GM12878 (cell line): ENCODE measurements at places on chromosomes 1 and 21.

GRCh38 chr1:214328770-214329469 is 48.0 kb downstream of the SMYD2 start:
- DNase-seq: peak; percentile 26

DNA sequence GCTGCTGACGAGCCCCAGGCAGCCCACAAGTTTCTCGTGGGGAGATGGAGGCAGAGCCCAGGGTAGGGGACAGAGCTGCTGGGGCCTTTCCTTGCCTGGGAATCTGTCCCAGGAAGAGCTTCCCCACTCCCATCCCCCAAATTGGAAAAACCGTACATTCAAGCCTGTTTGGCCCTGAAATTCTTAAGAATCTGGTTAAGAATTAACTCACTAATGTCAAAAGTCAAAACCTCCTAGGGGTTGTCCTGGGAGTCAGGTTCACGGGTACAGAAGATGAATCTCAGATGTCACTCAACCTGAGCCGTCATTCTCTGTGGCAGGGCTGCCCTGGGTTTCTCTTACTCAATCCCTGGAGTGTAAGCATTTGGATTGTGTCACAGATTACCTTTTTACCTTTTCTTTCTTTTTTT is 8.4 kb downstream of the C1orf115 start:
- no peak for DNase-seq

DNA sequence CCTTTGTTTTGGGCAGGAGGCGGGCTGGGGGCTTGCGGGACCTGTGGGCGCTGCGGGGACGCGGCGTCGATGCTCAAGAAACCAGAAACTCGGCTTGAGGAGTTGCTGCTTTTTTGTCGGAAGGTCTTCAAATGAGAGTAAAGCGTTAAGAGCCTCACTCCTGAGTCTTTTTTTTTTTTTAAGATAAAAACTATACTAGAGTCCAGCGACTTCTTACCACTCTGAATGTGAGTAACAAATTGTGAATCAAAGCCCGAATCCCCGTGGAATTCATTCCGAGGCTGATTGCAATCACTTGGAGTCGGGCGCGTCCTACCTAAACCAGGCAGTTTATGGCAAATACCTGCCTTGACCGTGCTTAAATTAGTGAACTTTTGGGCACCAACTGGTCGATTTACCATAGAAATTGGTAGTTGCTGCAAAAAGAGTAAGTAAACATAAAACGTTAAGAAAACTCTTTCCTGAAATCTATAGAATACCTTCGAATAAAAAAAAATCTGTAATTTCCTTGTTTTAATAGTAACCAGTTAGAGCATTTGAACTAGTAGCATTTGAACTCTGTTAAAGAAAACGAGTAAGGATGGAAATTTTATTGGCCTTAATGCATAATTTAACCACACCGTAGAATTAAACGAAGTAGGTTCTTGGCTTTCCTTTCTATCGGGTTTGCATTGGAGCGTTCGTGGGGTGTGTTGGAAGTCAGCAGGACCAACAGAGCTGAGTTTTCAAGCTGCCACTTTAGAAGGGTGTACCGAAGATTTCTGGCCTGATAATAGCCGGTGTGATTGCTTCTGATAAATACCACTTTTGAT is 769 bp downstream of the GPSM2 start:
- no peak for DNase-seq

- no peak for DNase-seq
Observed at GRCh38 chr1:201421041-201421440, 489 bp downstream of the TNNI1 start.

GRCh38 chr1:83318366-83318765 is 680.6 kb downstream of the TTLL7 start:
- DNase-seq: no peak

DNA sequence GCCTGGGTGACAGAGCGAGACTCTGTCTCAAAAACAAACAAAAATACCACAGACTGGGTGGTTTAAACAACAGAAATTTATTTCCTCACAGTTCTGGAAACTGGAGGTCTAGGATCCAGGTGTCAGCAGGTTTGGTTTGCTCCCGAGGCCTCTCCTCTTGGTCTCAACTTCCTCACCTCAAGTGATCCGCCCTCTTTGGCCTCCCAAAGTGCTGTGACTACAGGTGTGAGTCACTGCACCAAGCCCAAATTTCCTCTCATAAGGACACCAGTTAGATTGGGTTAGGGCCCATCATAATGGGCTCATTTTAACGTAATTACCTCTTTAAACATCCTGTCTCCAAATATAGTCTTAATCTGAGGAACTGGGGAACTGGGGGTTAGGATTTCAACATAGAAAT is 35.5 kb downstream of the MFSD2A start:
- no peak for DNase-seq

DNA sequence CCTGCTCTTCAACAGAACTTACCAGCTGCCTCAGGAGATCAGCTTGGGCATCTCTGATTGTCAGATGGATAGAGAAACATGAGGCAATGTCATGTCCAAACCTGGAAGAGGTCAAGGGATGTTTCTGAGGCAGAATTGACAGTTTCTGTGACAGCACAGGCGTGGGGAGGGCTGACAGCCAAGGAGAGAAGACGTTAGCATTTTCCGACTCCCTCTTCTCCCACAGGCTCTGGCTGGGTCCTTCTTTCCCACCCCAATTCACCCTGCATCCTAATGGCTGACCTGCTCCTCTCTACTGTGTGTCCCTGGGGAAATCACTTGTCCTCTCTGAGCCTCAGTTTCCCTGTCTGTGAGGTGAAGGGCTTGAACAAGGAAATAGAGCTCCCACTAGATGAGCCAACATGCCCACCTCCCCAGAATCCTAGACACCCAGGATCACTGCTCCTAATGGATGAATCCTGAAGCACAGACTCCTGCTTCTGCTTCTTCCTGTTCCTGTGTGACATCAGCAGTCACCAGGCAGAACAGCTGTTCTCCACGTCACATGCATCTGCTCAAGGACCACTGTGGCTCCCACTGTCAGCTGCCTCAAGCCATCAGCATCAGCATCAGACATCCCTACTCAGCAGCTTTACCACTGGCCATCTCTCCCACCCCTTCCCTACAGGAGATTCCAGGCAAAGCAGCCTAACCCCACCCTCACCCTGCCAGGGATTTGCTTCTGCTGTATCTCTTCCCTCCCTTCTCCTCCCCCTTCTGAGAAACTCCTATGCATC is 408.0 kb downstream of the MATN1 start:
- DNase-seq: no peak

- no peak for DNase-seq
Observed at GRCh38 chr1:52358851-52359497, 7.0 kb downstream of the CC2D1B start.

- no peak for DNase-seq
Observed at GRCh38 chr1:192978195-192978710, 80.9 kb downstream of the UCHL5 start.

- no peak for DNase-seq
Observed at GRCh38 chr1:61049850-61050540, 32.4 kb upstream of the NFIA start.

GRCh38 chr1:48996311-48996710 is 219.6 kb upstream of the BEND5 start:
- no peak for DNase-seq

DNA sequence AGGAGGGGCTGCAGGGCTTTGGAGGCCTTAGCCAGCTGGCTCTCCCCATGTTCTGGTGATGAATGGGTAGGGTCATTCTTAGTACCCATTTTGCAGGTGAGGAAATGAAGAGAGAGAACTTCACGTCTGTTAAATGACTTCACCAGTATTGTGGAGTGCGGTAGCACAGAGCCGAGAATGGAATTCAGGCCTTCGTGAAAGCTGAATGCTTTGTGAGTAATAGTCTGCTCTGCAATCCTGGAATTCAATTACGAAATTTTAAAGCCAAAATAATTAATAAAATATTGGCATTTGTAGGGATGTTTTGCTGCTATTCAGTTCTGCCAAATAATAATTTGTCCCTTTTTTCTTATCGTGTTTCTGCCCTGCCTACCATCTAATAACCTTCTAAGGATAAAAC is 197.7 kb downstream of the GREM2 start:
- no peak for DNase-seq

DNA sequence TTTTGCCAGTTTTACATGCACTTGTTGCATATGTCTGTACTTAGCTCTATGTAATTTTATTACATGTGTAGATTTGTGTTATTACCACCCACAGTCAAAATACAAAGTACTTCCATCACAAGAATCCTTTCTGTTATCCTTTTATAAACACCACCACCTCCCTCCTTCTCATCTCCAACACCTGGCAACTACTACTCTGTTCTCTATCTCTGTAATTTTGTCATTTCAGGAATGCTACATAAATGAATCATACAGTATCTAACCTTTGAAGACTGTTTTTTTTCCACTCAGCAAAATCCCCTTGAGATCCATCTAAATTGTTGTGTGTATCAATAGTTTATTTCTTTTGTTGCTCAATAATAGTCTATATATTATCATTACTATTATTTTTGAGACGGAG is 64.5 kb upstream of the COP1 start:
- no peak for DNase-seq

DNA sequence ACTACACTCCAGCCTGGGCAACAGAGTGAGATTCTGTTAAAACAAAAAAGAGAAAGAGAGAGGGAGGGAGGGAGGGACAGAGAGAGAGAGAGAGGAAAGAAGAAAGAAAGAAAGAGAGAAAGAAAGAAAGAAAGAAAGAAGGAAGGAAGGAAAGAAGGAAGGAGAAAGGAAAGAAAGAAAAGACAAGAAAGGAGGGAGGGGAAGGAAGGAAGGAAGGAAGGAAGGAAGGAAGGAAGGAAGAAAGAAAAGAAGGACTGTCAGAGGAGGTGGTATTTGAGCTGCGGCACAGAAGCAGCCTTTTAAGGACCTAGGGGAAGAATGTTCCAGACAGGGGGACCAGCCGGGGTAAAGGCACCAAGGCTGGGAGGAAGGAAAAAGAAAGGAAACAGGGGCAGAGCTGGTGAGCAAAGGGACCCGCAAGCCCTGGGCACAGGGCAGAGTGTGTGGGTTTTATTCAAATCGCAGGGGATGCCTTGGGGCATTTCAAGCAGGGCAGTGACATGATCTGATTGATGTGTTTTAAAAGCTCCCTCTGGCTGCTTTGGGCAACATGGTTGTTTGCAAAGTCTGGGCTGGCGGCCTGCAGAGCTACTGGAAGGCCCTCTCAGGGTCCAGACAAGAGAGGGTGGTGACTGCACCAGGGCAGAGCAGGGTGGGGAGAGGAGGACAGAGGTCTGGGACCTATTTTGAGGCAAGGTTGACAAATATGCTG is 176.9 kb upstream of the VAMP3 start:
- no peak for DNase-seq

DNA sequence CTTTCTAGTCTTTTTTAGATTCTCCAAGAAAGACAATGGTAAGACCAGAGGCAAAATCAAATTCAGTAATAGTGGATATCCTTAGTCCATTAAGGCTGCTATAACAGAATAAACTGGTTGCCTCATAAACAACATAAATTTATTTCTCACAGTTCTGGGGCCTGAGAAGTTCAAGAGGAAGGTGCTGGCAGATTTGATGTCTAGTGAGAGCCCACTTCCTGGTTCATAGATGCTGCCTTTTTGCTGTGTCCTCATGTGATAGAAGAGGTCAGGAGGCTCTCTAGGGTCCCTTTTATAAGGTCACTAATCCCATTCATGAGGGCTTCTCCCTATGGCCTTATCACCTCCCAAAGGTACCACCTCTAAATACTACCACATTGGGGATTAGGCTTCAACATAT is 31.5 kb upstream of the BTG3 start:
- DNase-seq: no peak

- no peak for DNase-seq
Observed at GRCh38 chr1:26336477-26337205, 17.3 kb downstream of the CRYBG2 start.

- DNase-seq: no peak
Observed at GRCh38 chr1:211013346-211014240, 120.4 kb downstream of the KCNH1 start.
